ENCODE measurements at places on chromosomes 3 and 15. TPM values are rescaled to one million over a fixed set of nuclear protein-coding genes. Genes with fewer than 3 reads are reported as not detected.

DNA sequence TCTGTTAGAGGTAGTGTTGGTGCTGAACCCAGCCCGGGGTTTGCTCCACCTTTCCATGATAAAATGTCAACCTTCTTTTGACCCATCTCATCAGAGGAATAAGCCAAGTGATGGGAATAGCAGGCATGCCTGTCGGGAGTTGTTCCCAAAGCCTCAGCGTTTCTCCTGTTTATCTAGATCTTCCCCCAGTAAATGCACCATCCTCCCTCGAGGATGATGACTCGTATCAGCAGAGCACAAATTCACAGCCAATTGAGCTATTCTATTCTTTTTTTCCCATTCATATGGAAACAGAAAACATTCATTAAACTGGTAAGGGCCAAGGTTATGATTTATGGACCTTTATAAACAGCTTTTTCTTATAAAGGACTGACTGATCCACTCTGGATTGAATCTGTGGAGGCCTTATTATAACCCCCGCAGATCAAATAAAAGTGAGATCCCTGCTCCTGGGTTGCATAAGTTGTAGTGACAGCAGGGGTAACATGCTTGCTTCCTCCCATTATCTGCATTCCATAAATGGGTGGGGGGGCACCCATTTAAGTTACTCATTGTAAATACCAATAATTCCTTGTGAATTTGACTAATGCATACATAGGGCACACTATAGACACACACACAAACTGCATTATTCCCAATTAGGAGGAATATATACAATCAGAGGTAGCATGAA lies 207.3 kb downstream of the PLCL2 start:
- no peaks in the 10 kb centered on the region for H3K4me1 ChIP-seq
- DNase-seq: no peak
- H3K27ac ChIP-seq: no peak overlapping the region
- H3K27me3 ChIP-seq: no peaks in the 10 kb centered on the region

- H3K27me3 ChIP-seq: no peaks in the 10 kb centered on the region
- H3K27ac ChIP-seq: no peak overlapping the region
- H3K4me3 ChIP-seq: no peak overlapping the region
- no peaks in the 10 kb centered on the region for H3K36me3 ChIP-seq
Measured at GRCh38 chr15:38540510-38540909, 24.1 kb downstream of the RASGRP1 start.

DNA sequence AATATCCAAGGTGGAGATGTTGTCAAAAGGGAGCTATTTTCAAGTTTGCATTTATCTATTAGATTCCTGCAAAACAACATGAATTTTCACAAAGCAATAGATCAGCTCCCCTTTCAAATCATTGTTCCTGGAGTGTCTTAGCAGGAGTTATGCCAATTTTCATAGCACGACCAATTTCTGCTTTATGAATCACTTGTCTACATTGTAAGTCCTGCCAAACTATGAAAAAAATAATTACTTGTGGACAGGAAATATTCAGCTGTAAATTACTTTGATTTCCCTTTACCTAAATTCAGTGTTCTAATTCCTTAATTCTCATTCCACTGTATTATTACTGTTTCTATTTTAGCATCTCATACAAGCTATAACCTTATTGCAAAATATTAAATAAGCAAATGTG lies 1289.6 kb downstream of the NSUN3 start:
- H3K4me3 ChIP-seq: no peak overlapping the region
- no peaks in the 10 kb centered on the region for H3K4me1 ChIP-seq
- H3K36me3 ChIP-seq: no peaks in the 10 kb centered on the region
- no peaks in the 10 kb centered on the region for H3K27me3 ChIP-seq
- H3K27ac ChIP-seq: no peak overlapping the region

STAB1 gene
- total RNA-seq: 651 TPM

DNA sequence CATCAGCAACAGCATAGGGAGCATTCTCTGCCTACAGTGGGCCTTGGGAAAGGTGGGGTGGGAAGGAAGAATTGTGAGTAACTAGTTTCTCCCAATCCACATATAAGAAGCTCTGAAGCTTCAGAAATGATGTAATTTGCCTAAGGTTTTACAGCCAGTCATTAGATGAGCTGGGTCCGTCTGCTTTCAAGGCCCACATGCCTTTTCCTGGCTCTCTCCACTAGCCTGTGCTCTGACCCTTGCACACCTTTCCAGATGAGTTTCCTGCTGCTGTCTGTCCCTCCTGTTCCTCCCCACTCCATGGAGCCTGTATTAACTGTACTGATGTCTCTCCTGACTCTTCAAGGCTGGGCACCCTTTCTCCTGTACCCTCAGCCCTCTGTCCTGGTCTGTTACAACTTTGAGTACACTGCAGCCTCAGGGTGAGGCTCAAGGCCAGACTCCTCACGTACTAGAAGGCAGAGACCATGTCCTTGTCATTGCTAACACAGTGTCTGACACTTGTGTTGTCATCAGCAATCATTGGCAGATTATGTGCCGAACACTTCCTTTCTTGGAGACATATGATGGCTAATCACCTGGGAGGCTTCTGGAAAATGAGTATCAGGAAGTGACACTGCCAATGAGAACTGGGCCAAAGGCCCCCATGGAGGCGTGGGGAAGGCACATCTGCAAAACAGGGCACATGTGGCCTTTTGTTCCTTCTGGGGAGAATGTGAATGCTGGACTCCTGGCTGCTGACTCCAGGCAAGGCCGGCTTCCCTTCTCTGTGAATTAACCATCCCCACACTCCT lies 6.6 kb downstream of the TM6SF1 start:
- H3K36me3 ChIP-seq: no peaks in the 10 kb centered on the region
- no peak overlapping the region for H3K4me3 ChIP-seq
- no peaks in the 10 kb centered on the region for H3K27me3 ChIP-seq
- H3K27ac ChIP-seq: no peak overlapping the region
- H3K4me1 ChIP-seq: no peaks in the 10 kb centered on the region

- no peak overlapping the region for H3K4me3 ChIP-seq
- no peak overlapping the region for H3K27ac ChIP-seq
- H3K4me1 ChIP-seq: no peaks in the 10 kb centered on the region
Measured at GRCh38 chr3:59754456-59755129, 704.8 kb upstream of the CFAP20DC start.

DNA sequence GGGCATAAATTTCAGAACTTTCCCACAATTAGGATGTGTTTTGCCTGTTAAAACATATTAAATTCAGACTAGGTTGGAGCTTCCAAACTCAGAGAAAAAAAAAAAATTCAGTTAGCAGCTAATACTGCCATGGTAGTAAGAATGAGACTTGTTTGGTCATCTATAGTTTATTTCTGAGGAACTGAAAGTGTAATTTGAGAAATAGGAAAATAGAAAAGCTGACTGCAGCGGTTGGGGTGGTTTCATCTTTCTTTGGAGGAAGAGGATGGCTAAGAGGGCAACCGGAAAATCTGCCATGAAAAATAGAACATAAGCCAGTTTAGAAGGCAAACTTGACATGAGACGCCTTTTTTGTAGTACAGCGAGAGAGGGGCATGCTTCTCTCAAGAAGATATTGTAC lies 371.2 kb upstream of the ROBO2 start:
- no peak for DNase-seq
- H3K27ac ChIP-seq: no peak overlapping the region
- H3K36me3 ChIP-seq: no peaks in the 10 kb centered on the region
- H3K4me1 ChIP-seq: no peaks in the 10 kb centered on the region

CYP8B1 gene
- not detected for total RNA-seq

- H3K27me3 ChIP-seq: no peaks in the 10 kb centered on the region
- peak overlapping the region; percentile 13 for H3K27ac ChIP-seq
- peak; percentile 76 for DNase-seq
- peak overlapping the region; percentile 73 for H3K4me3 ChIP-seq
- no peaks in the 10 kb centered on the region for H3K4me1 ChIP-seq
Measured at GRCh38 chr15:90956274-90957030, 1.8 kb downstream of the RCCD1 start.

GRCh38 chr15:89587955-89588354 lies 12.7 kb downstream of the TICRR start:
- no peak overlapping the region for H3K27ac ChIP-seq
- no peaks in the 10 kb centered on the region for H3K4me1 ChIP-seq

DNA sequence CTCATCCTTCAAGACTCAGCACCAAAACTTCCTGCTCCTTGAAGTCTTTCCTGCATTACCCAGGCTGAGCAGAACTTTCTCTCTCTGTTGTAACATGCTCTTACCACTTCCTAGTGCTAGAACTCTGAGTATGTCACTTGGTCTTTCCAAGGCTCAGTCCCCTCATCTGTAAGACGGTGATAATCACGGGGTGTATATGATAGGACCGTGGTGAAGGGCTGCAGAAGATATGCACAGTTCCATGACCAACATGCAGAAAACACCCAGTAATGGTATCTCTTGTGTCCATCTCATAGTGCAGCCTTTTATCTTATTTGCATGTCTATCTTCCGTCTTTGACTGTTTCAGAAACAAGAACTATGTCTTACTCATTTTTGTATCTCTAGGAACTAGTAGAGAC lies 154.5 kb downstream of the ZNF621 start:
- no peak overlapping the region for H3K27ac ChIP-seq
- DNase-seq: no peak
- H3K4me3 ChIP-seq: no peak overlapping the region
- no peaks in the 10 kb centered on the region for H3K27me3 ChIP-seq

GRCh38 chr3:4071481-4072184 lies 231.5 kb upstream of the SETMAR start:
- H3K36me3 ChIP-seq: no peaks in the 10 kb centered on the region
- no peak overlapping the region for H3K4me3 ChIP-seq
- no peaks in the 10 kb centered on the region for H3K4me1 ChIP-seq
- no peak for DNase-seq
- H3K27ac ChIP-seq: no peak overlapping the region

GRCh38 chr3:148466143-148466542 lies 231.6 kb upstream of the AGTR1 start:
- no peak overlapping the region for H3K4me3 ChIP-seq
- no peak for DNase-seq
- H3K36me3 ChIP-seq: no peaks in the 10 kb centered on the region
- no peaks in the 10 kb centered on the region for H3K4me1 ChIP-seq

- no peaks in the 10 kb centered on the region for H3K36me3 ChIP-seq
- H3K27ac ChIP-seq: no peak overlapping the region
- H3K4me3 ChIP-seq: no peak overlapping the region
- no peaks in the 10 kb centered on the region for H3K4me1 ChIP-seq
- no peaks in the 10 kb centered on the region for H3K27me3 ChIP-seq
Measured at GRCh38 chr3:108079043-108079442, 11.8 kb downstream of the CD47 start.

EIF2A gene
- total RNA-seq: 72.8 TPM

GRCh38 chr3:139357899-139358298 lies 14.1 kb downstream of the MRPS22 start:
- no peaks in the 10 kb centered on the region for H3K4me1 ChIP-seq
- H3K36me3 ChIP-seq: peaks cover 16% of the 10 kb centered on the region
- H3K4me3 ChIP-seq: no peak overlapping the region
- no peak overlapping the region for H3K27ac ChIP-seq
- no peak for DNase-seq

DNA sequence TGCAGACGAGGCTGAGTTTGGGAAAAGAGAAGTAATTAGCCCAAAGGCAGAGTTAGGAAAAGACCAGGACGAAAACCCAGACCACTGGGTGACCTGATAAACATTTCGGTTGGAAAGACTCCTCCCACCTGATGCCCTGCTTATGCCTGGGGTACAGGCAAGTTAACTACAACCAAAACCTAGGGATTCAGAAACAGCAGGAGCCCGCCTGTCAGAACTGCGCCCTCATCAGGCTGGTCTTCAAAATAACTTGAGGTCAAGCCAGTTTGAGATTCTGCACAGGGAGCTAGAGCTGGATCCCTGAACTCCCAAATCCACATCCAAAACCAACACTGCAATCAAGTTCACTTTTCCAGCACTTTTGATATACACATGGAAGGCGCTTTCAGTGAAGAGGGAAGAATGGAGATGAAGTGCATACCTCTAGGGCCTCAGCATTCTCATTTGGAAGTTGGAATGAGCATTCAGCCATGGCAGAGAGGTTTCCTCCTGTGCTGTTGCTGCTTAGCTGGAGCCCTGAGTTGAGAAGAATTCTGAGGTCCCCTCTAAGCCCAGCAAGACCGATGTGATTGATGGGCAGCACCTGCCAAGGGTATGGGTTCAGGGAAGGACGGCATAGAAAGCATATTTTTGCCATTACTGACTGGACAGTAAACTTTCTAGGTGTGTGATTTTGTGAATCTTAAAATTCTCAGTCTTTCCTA lies 11.6 kb downstream of the TSEN2 start:
- no peaks in the 10 kb centered on the region for H3K4me1 ChIP-seq
- no peak overlapping the region for H3K27ac ChIP-seq
- no peak overlapping the region for H3K4me3 ChIP-seq
- peaks cover 13% of the 10 kb centered on the region for H3K36me3 ChIP-seq
- no peak for DNase-seq

GRCh38 chr3:150958683-150959082 lies 13.8 kb downstream of the CLRN1 start:
- H3K27me3 ChIP-seq: no peaks in the 10 kb centered on the region
- H3K27ac ChIP-seq: no peak overlapping the region
- H3K4me3 ChIP-seq: no peak overlapping the region
- no peaks in the 10 kb centered on the region for H3K4me1 ChIP-seq

DNA sequence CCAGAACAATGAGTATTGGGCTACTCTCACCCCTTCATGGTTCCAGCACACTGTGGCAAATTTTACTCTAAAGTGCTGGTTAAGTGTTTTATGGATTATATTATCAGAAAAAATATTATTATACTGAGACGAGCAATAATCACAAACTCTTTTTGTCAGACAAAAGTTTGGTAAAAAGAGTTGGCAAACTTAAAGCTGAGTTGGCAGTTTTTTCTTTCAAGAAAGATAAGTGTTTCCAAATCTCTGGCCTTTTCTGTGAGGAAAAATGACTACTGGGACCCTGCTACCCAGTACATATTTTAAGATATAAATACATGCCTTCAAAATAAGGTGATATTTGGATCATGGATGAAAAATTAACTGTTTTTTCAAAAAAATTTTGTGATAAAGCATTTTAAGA lies 471.5 kb upstream of the IL12A start:
- H3K4me1 ChIP-seq: no peaks in the 10 kb centered on the region
- H3K27me3 ChIP-seq: no peaks in the 10 kb centered on the region
- no peak overlapping the region for H3K4me3 ChIP-seq
- no peaks in the 10 kb centered on the region for H3K36me3 ChIP-seq
- no peak overlapping the region for H3K27ac ChIP-seq

- H3K4me1 ChIP-seq: no peaks in the 10 kb centered on the region
- H3K27ac ChIP-seq: no peak overlapping the region
- no peaks in the 10 kb centered on the region for H3K36me3 ChIP-seq
- no peak for DNase-seq
Measured at GRCh38 chr3:120931593-120931992, 23.6 kb downstream of the STXBP5L start.

DNA sequence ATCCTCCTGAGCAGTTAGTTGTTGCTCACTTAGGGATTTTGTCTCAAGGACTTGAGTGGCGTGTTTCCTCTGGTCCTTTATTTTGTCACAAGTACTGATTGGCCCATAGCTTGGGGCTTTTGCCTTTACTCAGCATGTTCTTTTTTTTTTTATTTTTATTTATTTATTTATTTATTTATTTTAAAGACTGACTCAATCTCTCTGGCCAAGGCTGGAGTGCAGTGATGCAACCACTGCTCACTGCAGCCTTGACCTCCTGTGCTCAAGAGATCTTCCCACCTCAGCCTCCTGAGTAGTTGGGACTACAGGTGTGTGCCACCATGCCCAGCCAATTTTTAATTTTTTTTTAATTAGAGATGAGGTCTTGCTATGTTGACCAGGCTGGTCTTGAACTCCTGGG lies 223.9 kb upstream of the TPM1 start:
- H3K36me3 ChIP-seq: peaks cover 8% of the 10 kb centered on the region
- H3K4me3 ChIP-seq: no peak overlapping the region
- no peaks in the 10 kb centered on the region for H3K4me1 ChIP-seq
- no peak overlapping the region for H3K27ac ChIP-seq
- DNase-seq: no peak

GRCh38 chr3:148221303-148221702 lies 476.4 kb upstream of the AGTR1 start:
- DNase-seq: no peak
- no peak overlapping the region for H3K27ac ChIP-seq
- H3K36me3 ChIP-seq: no peaks in the 10 kb centered on the region
- H3K27me3 ChIP-seq: no peaks in the 10 kb centered on the region
- H3K4me3 ChIP-seq: no peak overlapping the region
